ENCODE measurements at places on chromosomes 13 and 19.
A peak's percentile ranks its signal among the peaks of the same experiment; 100 is the strongest.

- DNase-seq, result no peak
These were observed 1.3 kb downstream of the B3GNT3 start for GRCh38 chr19:17796013-17796837.

- DNase-seq, result no peak
These were observed 81.6 kb upstream of the CSNK1A1L start for GRCh38 chr13:37187105-37187504.

GRCh38 chr13:50518781-50519201, 324.7 kb downstream of the DLEU7 start:
- peak; percentile 52 for DNase-seq

DNA sequence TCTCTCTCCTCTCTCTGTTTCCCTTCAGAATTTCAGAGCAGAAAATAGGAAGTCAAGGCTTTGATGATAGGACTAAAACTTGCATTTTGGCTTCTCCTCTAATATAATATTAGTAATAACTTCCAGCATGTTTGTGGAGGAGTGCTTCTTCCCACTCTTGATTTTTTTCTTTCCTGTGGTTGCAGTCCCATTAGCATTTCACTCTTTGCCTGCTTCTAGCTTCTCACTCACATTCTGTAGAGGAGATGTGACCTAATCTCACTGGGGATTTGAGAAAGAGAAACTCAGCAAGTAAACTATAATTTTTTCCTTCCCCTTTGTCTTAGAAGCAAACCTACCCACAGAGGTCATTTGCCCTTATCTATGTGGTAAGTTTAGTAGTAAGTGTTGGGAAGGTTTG, 169.4 kb upstream of the HTR2A start:
- DNase-seq, result no peak

GRCh38 chr13:44465318-44465717, 91.7 kb downstream of the SERP2 start:
- no peak for DNase-seq

- DNase-seq, result no peak
These were observed 115.8 kb upstream of the SERP2 start for GRCh38 chr13:44257796-44258195.

- no peak for DNase-seq
These were observed 53.8 kb downstream of the ZNF627 start for GRCh38 chr19:11651062-11651461.

GRCh38 chr19:7706188-7706954, 4.4 kb upstream of the FCER2 start:
- no peak for DNase-seq

GRCh38 chr19:50792272-50793250, 2.3 kb downstream of the ACP4 start:
- no peak for DNase-seq

DNA sequence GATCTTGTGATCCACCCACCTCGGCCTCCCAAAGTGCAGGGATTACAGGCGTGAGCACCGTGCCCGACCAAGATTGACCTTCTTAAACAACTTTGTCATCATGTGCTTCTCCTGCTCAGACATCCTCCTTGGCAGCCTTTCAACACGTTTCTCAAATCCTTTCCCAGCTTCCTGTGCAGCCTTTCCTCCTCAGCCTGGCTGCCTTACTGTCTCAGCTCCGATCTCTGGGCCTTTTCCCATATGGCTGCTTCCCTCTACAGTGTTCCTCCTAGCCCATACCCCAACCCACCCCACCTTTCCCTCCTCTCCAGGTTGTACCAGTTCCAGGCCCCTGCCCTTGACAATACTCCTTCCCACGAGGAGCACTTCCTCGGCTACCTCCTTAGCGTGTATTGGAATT, 7.2 kb downstream of the PHF11 start:
- no peak for DNase-seq

GRCh38 chr13:101417043-101417406, 717 bp upstream of the NALCN start:
- no peak for DNase-seq

- no peak for DNase-seq
These were observed 14.6 kb downstream of the GSX1 start for GRCh38 chr13:27806744-27807387.

DNA sequence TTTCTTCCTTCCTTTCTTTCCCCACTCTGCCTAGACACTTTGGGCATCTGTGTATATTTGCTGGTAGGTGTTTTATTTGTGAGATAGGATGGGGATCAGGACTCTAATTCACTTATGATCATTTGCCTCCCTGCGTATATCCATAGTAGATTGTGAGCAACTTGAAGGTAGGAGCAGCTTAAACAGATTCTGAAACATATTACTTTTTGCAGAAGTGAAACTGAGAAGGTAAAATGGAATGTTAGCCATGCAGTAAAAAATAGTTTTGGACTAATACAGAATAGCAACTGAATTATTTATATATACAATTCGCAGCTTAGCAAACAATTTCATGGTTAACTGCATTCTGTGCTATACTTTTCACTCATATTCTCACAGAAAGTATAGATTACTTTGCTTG, 38.7 kb downstream of the RNF6 start:
- DNase-seq, result no peak

DNA sequence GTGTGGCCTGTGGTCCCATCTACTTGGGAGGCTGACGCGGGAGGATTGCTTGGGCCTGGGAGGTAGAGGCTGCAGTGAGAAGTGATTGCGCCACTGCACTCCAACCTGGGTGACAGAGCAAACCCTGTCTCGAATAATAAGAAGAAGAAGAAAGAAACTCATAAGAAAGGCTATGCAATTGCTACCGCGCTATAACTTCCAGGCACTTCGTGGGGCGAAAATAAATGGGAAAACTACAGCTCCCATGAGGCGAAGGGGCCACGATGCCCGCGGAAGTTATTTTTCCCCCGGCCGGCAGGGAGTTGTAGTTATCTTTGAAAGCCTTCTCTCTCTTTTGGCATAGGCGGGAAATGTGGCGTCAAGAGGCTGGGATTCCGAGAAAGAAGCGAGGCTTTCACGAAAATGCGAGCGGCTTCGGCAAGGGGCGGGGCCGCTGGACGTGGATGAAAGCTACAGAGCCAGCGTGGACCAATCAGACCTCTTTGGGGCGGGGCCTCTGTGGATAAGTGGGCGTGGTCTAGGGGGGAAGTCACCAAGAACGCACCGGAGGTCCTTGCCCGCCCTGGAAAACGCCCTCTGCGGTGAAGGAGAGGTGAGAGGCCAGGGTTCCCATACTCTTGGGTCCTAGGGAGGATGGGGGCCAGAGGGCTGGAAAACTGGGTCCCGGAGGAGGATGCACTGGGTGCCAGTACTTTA, at the start of gene NUCB1:
Gene NUCB1 (plus strand): TSS at position 532 of the 696 bp plus-strand sequence. CDS start 485 bp downstream, outside the sequence.
- peak; percentile 95 for DNase-seq

DNA sequence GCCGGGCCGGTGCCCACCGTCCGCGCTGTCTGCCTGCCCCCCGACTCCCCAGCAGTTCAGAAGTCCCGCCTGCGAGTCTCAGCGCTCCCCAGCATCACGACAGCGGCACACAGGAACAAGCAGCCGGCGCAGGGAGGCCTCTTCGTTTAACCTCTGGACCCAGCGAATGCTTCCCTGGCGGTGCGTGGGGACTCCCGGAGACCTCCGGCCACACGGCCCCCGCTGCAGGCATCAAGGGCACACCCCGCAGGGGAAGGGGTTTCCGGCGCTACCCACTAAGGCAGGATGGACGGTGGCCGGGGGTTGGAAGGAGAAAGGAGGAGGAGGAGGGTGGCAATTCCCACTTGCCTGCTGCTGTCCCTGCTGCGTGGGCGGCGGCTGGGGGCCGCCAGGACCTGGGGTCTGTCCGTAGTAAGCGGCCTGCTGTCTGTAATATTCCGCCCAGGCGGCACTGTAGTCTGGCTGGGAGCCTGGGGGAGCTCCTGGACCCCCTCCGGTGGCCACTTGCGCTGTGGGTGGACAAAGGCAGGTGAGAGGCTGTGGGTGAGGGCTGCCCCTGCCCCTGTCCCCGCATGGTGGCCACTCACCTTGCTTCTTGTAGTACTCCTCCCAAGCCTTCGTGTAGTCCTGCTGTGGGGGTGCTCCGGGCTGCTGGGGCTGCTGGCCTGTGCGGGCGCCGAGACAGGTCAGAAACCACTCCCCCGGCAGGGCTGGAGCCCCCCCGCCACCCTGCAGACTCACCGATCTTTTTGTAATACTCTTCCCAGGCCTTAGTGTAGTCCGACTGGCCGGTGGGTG, 9.6 kb downstream of the KHSRP start:
- DNase-seq, result no peak

DNA sequence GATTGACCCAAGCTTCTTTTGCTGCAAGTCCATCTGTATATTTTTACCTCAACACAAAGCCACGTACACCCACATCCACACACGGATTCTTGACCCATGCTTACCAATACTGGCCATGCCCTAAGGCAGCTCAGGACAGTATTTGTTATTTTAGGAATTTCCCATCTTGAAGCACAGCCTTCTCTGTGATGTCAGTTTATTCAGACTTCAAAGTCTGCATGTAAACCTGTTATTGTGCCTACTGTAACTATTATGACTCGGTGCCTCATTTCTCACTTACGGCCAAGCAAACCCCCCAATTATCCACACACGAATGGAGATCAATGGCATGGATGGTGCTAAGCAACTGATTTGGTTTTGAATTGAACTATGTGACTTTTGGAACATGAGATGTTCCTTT, 17.5 kb downstream of the CLDN10 start:
- DNase-seq, result no peak

- no peak for DNase-seq
These were observed 87.5 kb downstream of the ING1 start for GRCh38 chr13:110801044-110801443.

- DNase-seq, result no peak
These were observed 781.0 kb upstream of the ARGLU1 start for GRCh38 chr13:107348925-107349324.

DNA sequence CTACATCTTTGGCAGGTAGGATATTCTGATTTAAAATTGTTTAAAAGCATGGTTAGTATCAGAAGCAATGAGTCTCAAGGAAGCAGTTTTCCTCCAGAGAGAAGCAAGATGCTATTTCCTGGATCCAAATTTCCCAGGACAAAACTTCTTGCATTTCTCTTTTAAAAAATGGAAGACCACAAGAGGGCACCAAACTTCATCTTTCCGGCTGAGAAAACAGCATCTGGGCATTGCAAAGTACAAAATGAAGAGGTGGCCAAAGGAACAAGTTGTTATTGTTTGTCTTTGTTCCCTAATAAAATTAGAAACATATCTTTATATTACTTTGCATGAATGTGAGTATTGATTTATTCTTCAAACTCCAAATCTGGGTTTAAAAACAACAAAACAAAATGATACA, 60.0 kb upstream of the LRCH1 start:
- no peak for DNase-seq

DNA sequence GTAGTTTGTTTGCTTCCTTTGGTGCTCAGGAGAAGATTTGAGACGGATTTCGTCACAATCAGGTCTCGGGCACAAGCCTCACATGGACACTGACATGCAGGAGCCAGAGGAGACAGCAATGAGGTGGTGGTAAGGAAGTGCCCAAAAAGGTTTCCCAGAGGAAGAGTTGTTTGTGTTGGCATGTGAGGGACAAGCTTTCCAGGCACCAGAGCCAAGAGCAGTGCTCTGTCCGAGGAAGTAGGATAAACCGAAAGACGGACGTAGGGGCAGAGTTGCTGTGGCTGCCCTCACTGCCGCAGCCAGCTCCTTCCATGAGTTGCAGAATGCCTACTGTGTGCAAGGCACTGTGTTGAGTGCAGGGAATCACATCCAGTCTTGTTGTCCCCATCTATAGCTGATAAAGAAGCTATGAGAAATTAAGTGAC, 27.7 kb downstream of the SAE1 start:
- no peak for DNase-seq

- DNase-seq, result no peak
These were observed 501.5 kb downstream of the SUCLA2 start for GRCh38 chr13:47499358-47500150.

DNA sequence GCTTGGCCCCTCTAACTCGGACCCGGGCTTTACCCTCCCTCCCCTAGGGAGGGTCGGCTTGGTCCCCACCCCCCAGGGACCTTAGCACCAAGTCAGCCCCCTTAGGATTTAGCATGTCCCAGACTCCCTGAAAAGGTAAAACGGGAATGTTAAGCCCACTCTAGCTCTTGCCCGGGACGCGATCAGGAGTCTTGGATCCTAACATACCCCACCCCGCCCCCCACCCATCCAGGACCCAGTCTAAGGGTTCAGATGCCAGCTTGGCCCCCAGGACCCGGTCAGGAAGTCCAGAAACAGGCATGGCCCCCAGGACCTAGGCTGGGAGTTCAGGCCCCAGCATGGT, 437 bp downstream of the EPOR start:
- no peak for DNase-seq

DNA sequence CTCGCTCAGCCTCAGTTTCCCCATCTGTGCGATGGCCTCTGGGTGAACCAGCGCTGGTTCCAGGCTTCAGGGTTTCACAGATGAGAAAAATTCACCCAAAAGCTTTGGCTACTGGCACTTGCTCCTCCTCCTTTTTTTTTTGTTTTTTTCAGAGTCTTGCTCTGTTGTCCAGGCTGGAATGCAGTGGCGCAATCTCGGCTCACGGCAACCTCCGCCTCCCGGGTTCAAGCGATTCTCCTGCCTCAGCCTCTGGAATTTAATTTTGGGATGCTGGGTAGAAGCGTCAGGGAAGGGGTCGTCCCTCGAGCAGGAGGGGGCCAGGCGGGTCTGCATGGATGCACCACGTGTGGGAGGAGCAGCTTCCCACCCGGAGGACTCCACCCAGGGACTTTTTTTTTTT, 7.0 kb downstream of the PRSS57 start:
- DNase-seq, result no peak

DNA sequence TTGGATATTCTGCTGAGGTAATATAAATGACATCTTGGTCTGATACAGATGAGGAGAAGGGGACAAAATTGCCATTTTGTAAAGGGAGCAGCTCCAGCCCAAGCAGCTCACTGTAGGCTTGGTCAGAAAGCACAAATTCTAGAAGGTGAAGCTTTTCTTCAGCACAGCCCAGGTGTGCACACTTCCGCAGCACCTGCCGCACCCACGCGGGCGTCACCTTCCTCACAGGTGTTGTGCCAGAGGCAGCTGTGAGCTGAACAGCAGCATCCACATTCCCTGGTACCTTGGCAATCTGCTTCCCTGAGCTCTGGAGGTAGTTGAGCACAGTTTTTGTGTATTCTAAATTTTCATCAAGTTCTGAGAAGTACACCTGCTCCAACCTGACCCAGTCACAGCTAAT, 79.0 kb downstream of the SACS start:
- DNase-seq, result no peak

DNA sequence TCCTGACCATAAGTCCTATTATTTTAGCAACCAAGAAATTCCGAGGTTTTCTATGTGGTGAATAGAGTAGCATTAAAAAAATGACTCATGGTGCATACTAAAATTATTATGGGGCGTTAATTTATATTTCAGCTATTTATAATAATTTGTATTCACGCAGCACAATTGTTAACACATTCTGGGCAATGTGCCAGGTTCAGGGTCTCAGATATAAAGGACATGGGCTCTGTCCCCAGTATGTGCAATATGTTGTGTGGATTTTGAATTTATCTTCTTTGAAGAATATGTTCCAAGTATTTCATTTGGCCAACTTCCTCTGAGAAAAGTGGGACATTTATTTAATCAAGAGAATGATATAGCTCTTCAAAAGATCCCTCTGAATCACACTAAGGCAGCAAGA, 1434.7 kb upstream of the PRR20A start:
- DNase-seq, result no peak

DNA sequence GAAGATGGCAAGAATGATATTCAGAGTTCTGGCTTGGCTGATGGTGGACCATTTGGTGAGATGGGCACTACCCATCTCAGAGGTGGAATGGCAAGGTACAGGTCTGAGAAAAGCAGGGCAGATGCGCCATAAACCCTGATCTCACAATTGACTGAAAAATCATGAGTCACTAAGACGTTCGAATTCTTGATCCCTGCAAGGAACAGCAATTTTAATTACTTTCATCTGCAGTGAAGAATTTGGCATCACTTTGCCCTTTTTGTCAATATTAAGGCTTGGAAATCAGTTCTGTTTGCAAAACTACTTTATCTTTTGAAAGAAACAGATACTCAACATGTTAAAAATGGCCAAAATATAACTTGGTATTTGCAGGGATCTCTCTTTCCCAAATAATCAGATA, 38.1 kb downstream of the HTR2A start:
- DNase-seq, result no peak

Data from substantia nigra (tissue), 51 donors.